HepG2 (cell line): ENCODE measurements at places on chromosomes 2 and 18.

DNA sequence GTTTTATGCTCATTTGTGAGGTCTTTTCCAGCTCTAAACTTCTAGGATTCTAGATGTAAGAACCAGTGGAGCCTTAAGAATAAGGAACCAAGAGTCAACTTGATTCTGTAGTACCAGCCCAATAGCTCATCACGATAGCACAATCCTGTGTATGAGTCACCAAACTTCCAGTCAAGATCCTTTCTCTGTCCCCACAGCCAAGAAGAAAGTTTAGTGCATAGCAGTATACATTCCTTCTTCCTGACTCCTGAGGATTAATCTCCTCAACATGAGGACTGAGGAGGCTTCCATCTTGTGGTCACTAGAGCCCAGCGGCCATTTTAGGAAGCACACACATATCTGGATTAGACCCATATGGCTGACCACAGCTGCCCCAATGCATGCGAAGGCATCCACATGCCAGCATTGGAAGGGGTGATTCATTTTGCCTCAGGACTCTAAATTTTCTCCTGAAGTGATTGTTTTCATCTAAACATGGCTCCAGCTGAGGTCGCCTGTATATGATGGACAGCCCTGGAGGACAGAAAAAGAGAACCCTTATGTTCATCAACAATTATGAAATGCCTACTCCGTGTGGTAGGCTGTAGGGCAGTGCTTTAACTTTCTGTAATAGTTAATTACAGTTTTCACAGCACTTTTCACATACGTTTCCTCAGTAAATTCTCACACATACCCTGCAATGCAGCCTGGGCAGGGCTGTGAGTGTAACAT lies 53.5 kb downstream of the RASGRP3 start:
- H3K4me1 ChIP-seq, result no peaks in the 10 kb centered on the region
- no peaks in the 10 kb centered on the region for H3K36me3 ChIP-seq
- H3K4me3 ChIP-seq, result no peak overlapping the region
- H3K27me3 ChIP-seq, result no peaks in the 10 kb centered on the region

GRCh38 chr2:238331916-238332315 lies 11.6 kb downstream of the TRAF3IP1 start:
- H3K4me3 ChIP-seq, result no peak overlapping the region
- no peaks in the 10 kb centered on the region for H3K27me3 ChIP-seq
- peaks cover 15% of the 10 kb centered on the region for H3K36me3 ChIP-seq
- H3K4me1 ChIP-seq, result no peaks in the 10 kb centered on the region

DNA sequence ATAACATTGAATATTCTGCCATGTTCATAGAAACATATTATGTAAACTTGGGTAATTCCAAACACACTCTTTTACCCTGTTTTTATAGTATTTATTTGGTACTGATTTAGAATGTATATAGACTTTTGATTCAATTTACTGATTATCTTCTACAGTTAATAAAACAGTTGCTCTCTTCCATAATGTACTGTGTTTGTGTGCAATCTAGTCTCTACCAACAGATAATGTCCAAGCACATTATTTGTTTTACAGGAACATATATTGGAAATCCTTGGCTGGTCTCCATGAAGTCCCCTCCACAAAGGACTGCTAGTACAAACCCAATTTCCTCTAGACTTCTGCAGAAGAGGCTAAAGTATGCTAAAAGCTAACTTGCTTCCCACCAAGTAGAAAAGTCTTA lies 386.6 kb downstream of the RND3 start:
- H3K36me3 ChIP-seq, result no peaks in the 10 kb centered on the region
- no peaks in the 10 kb centered on the region for H3K27me3 ChIP-seq
- H3K4me3 ChIP-seq, result no peak overlapping the region
- no peak for DNase-seq

GRCh38 chr2:226159875-226160479 lies 639.6 kb downstream of the IRS1 start:
- H3K27ac ChIP-seq, result peak overlapping the region; percentile 97
- no peaks in the 10 kb centered on the region for H3K36me3 ChIP-seq
- 0 out of 2 replicates have a peak overlapping the region, but pooled peaks have one; percentile 3 for H3K4me3 ChIP-seq
- DNase-seq, result peak; percentile 99
- H3K4me1 ChIP-seq, result peaks cover 72% of the 10 kb centered on the region

DNA sequence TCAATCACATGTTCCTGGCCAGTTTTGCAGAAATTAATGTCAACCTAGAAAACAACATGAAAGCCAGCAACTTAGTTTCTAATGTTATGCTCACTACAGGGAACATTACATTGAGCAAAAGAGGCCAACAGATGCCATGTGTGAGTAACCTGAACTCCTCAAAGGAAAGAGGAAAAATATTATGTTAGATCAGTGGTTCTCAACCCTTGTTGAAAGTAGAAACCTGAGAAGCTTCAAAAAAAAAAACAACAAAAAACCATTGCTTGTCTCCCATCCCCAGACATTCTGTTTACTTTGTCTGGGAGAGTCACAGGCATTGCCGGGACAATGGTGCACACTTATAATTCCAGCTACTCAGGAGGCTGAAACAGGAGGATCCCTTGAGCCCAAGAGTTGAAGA lies 57.7 kb downstream of the METTL4 start:
- H3K4me1 ChIP-seq, result no peaks in the 10 kb centered on the region
- DNase-seq, result no peak
- no peak overlapping the region for H3K4me3 ChIP-seq
- H3K27me3 ChIP-seq, result no peaks in the 10 kb centered on the region

DNA sequence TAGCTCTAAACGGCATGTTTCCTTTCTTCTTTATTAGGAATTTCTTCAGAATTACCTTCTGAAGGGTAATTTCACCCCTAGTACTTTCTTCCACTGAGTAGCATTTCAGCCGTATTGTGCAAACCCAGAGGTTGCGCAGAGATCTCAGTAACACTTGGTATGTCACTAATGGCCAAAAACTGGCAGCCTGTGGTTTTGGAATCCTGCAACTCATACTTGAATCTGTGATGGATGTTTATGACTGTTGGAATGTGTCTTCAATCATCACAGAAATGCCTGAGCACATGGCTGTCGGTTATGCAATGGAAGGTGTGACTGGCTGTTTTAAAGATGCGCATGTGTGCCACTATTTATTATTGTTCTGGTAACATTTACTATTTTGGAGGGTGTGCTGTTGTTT lies 100.0 kb downstream of the COLEC12 start:
- H3K4me3 ChIP-seq, result no peak overlapping the region
- DNase-seq, result no peak
- no peaks in the 10 kb centered on the region for H3K36me3 ChIP-seq

DNA sequence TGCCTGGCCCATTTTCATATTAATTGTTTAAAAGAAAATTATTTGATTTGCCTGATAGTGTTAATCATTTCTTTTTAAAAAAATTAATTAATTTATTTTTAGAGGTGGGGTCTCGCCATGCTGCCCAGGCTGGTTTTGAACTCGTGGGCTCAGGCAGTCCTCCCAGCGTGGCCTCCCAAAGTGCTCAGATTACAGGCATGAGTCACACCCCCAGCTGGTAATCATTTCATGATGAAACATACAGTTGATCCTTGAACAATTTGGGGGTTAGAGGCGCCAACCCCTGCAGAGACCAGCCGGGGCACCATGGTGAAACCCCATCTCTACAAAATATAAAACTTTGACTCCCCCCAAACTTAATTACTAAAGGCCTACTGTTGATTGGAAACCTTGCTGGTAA lies 7.9 kb downstream of the GPN1 start:
- H3K4me3 ChIP-seq, result no peak overlapping the region
- no peaks in the 10 kb centered on the region for H3K4me1 ChIP-seq
- H3K27me3 ChIP-seq, result no peaks in the 10 kb centered on the region
- H3K36me3 ChIP-seq, result peaks cover 82% of the 10 kb centered on the region
- no peak overlapping the region for H3K27ac ChIP-seq

DNA sequence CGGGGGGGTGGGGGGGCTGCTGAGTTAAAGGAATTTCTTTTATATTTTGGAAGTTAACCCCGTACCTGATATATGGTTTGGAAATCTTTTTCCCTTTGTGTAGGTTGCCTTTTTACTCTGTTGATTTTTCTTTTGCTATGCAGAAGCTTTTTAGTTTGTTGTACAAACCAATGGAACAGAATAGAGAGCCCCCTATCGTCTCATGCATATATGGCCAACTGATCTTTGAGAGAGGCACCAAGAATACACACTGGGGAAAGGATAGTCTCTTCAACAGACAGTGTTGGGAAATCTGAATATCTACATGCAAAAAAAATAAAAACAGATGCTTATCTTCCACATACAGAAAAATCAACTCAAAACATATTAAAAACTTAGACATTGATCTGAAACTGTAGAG lies 647.8 kb upstream of the KLHL29 start:
- no peak overlapping the region for H3K4me3 ChIP-seq
- no peaks in the 10 kb centered on the region for H3K36me3 ChIP-seq
- no peaks in the 10 kb centered on the region for H3K4me1 ChIP-seq
- H3K27me3 ChIP-seq, result no peaks in the 10 kb centered on the region
- DNase-seq, result no peak

- H3K27ac ChIP-seq, result no peak overlapping the region
- H3K4me3 ChIP-seq, result no peak overlapping the region
- H3K36me3 ChIP-seq, result no peaks in the 10 kb centered on the region
- DNase-seq, result no peak
Observed at GRCh38 chr2:96423291-96423690, 81.9 kb downstream of the NEURL3 start.

- H3K27ac ChIP-seq, result no peak overlapping the region
- H3K27me3 ChIP-seq, result peaks cover 13% of the 10 kb centered on the region
- no peak for DNase-seq
- no peaks in the 10 kb centered on the region for H3K4me1 ChIP-seq
- H3K36me3 ChIP-seq, result no peaks in the 10 kb centered on the region
Observed at GRCh38 chr2:74618410-74619083, 29.6 kb downstream of the M1AP start.

- peaks cover 9% of the 10 kb centered on the region; the same call in 1 of the 2 replicates for H3K4me1 ChIP-seq
- DNase-seq, result no peak
- no peak overlapping the region for H3K27ac ChIP-seq
- no peak overlapping the region for H3K4me3 ChIP-seq
- no peaks in the 10 kb centered on the region for H3K36me3 ChIP-seq
Observed at GRCh38 chr2:182047544-182047943, 61.9 kb downstream of the PPP1R1C start.

- H3K4me1 ChIP-seq, result peaks cover 58% of the 10 kb centered on the region
- no peak for DNase-seq
- H3K27ac ChIP-seq, result peak overlapping the region; percentile 65
Observed at GRCh38 chr2:238438856-238439849, 12.4 kb downstream of the ASB1 start.

- H3K27ac ChIP-seq, result no peak overlapping the region
- no peaks in the 10 kb centered on the region for H3K36me3 ChIP-seq
- H3K4me1 ChIP-seq, result peaks cover 73% of the 10 kb centered on the region
- 0 out of 2 replicates have a peak overlapping the region, but pooled peaks have one; percentile 15 for H3K4me3 ChIP-seq
Observed at GRCh38 chr2:64943387-64944150, 45.6 kb upstream of the SLC1A4 start.

- no peak overlapping the region for H3K4me3 ChIP-seq
- DNase-seq, result peak; percentile 10
- peaks cover 11% of the 10 kb centered on the region for H3K4me1 ChIP-seq
- no peak overlapping the region for H3K27ac ChIP-seq
- no peaks in the 10 kb centered on the region for H3K27me3 ChIP-seq
Observed at GRCh38 chr2:53896864-53897263, 37.1 kb upstream of the GPR75 start.

DNA sequence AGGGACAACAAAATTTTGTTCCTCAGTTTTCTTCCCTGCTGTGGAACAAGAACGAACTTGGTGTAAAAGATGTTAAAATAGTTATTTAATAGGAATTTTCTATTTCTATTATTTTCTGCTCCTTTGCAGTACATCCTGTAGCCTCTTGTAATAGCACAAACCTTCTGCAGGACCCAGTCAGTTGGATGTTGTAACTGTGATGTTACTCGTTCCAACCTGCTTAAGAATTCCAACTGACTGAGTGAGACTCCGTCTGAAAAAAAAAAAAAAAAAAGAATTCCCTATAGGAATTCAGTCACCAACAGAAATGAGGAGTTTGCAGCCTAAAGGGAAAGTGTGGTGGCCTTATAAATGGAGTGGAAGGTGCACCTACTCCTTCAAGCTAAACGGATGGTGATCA lies 46.4 kb upstream of the CDH20 start:
- H3K36me3 ChIP-seq, result no peaks in the 10 kb centered on the region
- H3K4me1 ChIP-seq, result no peaks in the 10 kb centered on the region
- no peaks in the 10 kb centered on the region for H3K27me3 ChIP-seq
- no peak overlapping the region for H3K27ac ChIP-seq
- no peak overlapping the region for H3K4me3 ChIP-seq

DNA sequence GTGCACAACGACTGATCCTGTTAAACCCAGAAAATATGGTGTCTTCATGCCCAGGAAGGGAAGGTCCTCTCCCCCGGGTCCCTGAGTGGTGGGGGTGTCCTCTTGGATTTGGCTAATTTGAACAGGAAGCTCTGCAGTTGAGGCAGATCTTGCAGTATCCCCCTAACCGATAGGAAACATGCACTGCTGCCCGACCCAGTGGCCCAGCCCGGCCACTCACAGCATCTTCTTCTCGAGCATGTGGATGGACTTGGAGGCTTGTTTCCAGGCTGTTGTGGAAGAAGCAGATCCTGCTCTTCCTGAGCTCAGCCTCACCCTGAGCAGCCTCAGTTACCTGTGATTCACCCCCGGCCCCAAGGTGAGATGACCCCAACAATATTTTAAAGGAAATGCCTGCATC lies 46.4 kb upstream of the ASB1 start:
- DNase-seq, result no peak
- H3K4me3 ChIP-seq, result no peak overlapping the region
- peaks cover 7% of the 10 kb centered on the region for H3K4me1 ChIP-seq
- no peaks in the 10 kb centered on the region for H3K27me3 ChIP-seq
- H3K27ac ChIP-seq, result no peak overlapping the region

- H3K36me3 ChIP-seq, result no peaks in the 10 kb centered on the region
- DNase-seq, result no peak
- H3K27me3 ChIP-seq, result peaks cover 38% of the 10 kb centered on the region; the same call in 2 of the 3 replicates
Observed at GRCh38 chr2:106342831-106343251, 125.4 kb downstream of the RGPD3 start.

DNA sequence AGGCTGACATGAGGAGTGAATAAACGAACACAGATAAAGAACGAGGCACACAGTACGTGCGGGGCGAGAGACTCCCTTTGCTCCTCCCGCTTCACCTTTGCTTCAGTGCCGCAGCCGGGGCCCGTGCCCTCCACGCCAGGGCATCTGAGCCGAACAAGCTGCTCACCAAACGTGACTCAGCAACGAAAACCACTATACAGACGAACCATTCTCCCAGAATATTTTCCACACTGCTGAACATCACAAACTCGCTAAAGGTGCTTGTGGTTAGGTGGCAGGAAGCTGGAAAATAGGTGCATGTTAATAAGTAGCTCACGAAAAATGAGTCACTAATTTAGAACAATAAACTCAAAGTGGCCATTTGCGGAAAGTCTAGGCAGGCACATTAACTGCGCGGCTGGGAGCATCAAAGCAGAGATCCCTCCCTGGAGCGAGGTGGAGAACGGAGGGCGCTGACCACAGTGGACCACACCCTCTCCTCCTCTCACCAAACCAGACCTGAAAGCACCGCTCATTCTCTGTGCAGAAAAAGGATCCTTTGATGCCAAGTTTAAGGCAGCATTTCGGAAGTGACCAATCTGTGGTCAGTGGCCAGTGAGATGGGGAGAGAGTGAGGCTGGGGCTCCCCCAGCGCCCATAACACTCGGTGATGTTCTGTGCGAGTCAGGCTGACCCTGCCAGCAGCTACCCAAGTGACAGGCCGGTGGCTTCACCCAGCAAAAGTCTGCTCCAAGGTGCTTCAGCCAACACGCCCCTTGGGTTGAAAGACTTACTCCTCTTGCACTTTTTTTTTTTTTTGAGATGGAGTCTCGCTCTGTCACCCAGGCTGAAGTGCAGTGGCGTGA lies 153.2 kb downstream of the HDAC4 start:
- DNase-seq, result peak; percentile 76
- peaks cover 27% of the 10 kb centered on the region for H3K4me1 ChIP-seq
- H3K36me3 ChIP-seq, result no peaks in the 10 kb centered on the region; the same call in 1 of the 2 replicates
- H3K27ac ChIP-seq, result no peak overlapping the region
